Tibial nerve (tissue), 4 donors: ENCODE measurements at places on chromosomes 13 and 19. TPM values are rescaled to one million over a fixed set of nuclear protein-coding genes. Genes with fewer than 3 reads are reported as not detected.

DNA sequence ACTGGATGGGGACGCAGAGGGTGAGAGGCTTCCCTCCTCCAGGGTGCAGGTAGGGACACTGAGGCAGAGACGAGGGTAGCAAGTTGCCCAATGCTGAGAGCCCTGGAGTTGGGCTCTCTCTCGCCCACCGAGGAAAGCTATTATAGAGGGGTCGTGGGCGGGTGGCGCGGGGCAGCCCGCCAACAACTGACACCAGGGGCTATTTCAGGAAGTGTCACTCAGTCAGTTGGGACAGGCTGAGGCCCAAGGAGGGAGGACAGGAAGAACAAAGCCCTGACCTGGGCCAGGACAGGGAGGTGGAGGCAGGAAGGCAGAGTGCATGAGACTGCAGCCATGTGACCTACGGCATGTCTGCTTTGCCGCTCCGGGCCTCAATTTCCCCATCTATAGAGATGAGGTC lies 29.9 kb downstream of the TINCR start:
- no peak for DNase-seq

DNA sequence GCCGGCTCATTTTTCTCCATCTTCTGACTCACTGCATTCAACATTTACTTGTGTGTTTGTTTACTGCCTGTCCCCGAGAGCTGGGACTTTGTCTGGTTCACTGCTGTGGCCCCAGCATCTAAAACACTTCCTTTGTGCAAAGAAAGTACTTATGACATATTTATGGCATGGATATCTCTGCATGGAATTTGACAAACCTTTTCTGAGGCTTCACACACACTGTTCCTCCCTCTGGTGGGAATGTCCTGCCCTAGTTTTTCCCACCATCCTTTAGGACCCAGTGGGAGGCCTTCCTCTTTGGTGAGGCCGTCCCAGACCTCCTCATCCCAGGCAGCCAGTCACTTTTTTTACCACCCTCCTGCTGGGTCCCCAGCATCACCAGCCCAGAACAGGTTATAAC lies 1.4 kb upstream of the SRRM5 start:
- no peak for DNase-seq

- DNase-seq: peak; percentile 31
Measured at GRCh38 chr19:4977299-4978174, 8.6 kb downstream of the KDM4B start.

DNA sequence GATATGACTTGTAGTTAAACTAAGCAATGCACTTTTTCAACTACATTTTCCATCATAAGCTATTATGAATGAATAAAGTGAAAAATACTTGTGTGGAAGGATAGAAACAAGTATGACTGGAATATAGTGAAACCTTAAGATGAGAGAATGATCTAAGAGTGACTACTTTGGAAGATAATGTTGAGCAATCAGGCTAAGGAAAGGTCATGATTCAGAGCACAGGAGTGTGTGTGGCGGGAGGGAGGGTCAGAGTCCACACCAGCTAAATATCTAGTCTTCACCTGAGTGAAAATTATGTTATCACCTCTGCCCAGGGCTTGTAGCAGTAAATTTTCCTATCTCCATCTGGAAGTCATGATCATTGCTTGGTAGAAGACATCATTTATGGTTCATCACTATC lies 833.4 kb upstream of the ATXN8OS start:
- no peak for DNase-seq

C19orf81 gene
- not detected for total RNA-seq

- no peak for DNase-seq
Measured at GRCh38 chr13:99956473-99957349, 14.9 kb downstream of the ZIC5 start.

DNA sequence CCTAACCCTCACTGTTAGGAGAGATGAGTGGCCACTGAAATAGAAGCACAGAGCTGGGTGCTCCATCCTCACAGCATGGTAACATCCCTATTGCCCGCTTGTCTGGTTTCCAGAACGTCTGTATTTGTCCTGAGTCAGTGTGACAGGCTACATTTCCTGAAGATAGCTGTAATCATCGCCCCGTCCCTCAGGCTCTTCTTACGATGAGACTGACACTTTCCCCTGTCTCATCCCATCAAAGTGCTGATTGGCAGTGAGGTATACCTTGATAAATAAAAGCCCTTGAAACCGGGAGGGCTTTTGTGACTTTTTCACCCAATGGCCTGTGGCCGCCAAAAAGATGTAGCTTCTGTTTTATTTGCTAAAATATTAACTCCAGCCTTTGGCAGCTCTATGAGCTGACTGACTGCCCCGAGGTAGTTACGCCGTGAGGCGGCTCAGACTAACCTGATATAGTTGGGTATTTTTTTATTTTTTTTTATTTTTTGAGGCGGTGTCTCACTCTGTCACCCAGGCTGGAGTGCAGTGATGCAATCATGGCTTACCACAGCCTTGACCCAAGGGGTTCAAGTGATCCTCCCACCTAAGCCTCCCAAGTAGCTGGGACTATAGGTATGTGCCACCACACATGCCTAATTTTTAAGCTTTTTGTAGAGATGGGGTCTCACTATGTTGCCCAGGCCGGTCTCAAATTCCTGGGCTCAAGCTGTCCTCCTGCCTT lies 5.7 kb upstream of the LRRC4B start:
- DNase-seq: no peak

ACER1 gene
- total RNA-seq: not detected

DNA sequence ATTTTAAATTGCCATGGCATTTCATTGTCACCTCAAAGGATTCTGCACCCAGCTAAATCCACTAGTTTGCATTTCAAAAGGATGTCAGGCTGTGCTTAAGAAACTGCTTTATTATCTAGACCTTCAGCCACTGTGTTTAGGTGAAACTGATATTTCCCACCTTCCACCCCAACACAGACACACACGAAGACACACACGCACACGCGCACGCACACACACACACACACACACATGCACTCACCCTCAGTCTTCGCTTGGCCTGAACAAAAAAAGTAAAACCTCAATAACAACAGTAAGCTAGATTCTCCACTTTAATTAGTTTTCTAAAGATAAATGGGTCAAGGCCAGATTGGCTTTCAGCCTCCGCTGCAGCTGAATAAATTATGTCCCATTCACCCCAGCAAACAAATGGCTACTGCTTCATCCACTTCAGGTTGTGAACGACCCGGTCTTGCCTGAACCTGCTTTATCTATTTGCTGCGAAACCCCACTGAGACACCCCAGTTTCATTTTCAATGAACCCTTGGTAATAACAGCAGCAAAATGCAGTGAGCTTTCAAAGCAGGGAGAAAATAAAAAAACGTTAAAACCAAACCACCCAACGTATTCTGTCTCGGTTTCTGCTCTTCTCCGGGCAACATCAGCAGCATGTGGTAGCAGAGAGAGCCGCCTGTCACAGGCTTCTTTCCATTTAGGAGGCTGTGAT lies 166.8 kb downstream of the DCT start:
- DNase-seq: no peak

TMED1 gene
- 33.7 TPM for total RNA-seq

GRCh38 chr13:31369213-31369612 lies 169.4 kb downstream of the B3GLCT start:
- DNase-seq: no peak

- no peak for DNase-seq
Measured at GRCh38 chr19:4722671-4723594, 709 bp downstream of the DPP9 start.

LEUTX gene
- not detected for total RNA-seq

DNA sequence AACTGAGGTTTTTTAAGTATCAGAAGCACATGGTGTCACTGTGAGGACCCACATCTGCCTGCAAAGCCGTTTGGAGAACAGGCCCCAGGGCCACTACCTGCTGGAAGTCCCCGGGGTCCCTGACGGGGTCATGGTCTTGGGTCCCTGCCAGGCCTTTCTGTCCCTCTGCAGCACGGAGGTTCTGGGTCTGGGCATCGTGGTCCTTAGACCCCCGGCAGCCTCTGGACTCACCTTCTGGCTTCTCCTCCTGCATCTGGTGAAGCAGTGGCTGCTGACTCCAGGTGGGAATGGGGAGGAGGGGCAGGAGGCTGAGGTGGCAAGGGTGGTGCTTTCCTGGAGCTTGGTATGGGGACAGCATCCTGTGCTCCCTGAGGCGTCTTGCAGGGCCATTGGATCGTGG lies 198.6 kb downstream of the TEX29 start:
- no peak for DNase-seq

- no peak for DNase-seq
Measured at GRCh38 chr19:33317517-33317916, 15.2 kb upstream of the CEBPA start.

DNA sequence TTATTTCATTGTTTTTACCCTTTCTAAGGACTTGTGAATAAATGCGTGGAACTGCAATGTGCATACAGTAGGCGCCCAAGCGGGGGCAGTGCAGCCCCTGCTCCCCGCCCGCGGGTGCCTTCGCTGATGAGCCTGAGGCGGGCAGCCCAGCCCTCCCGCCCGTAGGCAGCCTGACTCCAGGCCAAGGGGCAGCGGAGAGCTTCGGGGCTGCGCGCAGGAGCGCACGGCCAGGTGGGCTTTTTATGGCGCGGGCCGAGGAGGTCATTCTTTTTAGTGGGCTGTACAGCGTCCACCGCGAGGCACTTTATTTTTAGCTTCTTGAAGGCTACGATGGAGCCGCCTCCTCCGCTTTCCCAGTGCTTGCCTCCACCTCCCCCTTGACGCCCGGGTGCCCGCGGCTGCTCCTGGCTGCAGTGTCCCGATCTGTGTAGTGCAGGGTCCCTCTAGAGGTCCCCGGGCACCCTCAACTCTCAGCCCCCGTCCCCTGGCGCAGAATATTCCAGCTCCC lies 60.5 kb downstream of the CCNE1 start:
- DNase-seq: no peak

DNA sequence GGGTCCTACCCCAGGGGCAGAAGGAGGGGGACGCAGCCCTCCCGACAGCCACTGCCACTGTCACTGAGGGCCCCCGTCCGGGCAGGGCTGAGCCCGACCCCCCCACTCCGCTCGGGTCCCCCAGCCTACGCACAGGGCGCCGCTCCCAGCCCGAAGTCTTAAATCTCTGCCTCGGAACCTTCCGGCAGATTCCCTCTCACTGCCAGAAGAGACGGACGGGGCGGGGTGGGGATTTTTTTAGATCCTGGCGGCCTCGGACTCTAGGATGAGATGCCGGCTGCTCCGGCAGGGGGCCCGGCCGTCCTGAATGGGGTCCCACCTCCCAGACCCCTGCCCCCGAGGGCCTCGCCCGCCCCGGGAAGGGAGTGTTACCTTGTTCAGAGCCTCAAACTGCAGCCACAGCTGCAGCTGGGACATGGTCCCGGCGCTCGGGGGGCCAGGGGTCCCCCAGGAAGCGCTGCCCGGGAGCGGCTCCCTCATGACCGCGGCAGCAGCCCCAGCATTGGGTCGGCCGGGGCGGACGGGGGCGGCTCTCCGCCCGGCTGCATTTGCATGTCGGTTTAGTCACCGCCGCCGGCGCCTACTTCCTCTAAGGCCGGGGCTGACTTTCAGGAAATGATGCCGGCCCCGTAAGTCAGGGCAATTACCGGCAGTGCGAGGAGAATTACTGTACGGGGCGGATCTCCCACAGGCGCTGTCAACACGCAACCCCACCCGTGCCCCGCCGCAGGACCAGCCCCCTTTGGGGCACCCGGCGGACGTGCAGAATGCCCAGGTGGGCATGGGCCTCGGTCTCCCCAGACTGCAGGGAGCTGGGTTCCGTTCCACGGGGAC lies 28.1 kb downstream of the GPX4 start:
- peak; percentile 66 for DNase-seq

- no peak for DNase-seq
Measured at GRCh38 chr19:6322284-6322683, 11.1 kb downstream of the ACER1 start.

DNA sequence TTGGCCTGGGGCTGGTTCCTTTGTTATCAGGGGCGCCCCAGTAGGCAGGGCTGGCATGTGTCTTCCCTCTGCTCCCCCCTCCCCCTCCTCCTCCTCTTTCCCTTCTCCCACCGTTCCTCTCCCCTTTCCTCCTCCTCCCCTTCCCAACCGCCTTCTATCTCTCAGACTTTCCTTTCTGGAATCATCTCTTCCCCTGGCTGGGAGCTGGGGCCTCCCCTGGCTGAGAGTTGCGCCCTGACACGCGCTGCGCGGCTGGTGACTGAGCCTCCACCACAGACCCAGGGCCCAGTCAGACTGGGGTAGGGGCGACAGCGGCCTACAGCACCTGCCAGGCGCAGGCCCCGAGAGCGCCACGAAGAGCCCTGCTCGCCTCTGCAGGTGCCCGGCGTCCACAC lies 2.8 kb downstream of the PNMA8B start:
- no peak for DNase-seq

ZNF844 gene
- 14.9 TPM for total RNA-seq

- no peak for DNase-seq
Measured at GRCh38 chr13:82717249-82717648, 1165.0 kb downstream of the SLITRK1 start.

DNA sequence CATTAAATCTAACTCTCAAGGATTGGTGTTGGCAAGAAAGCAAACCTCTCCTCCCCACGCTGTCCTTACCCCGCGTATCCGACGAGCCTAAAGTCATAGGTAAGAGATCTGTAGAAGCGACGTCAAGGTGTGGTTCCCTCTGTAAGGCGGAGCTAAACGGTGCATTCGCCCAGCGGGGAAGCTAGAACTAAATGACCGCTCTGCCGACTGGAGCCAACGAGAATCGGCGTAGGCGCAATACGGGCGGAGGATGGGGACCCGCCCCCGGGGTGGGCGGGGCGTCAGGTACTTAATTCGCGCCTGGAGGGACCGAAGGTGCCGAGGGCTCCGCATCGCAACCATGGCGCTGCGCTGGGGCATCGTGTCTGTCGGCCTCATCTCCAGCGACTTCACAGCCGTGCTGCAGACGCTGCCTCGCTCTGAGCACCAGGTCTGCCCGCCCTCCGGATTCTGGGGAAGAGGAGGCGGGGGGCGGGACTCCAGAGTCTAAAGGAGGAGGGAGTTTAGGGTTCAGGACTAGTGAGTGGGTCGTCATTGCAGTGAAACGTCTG lies at the start of gene DHDH:
Gene DHDH (plus strand): TSS at position 318 of the 551 bp plus-strand sequence. CDS start 23 bp downstream, at position 341.
- DNase-seq: no peak

KLK3 gene
- total RNA-seq: not detected

DNA sequence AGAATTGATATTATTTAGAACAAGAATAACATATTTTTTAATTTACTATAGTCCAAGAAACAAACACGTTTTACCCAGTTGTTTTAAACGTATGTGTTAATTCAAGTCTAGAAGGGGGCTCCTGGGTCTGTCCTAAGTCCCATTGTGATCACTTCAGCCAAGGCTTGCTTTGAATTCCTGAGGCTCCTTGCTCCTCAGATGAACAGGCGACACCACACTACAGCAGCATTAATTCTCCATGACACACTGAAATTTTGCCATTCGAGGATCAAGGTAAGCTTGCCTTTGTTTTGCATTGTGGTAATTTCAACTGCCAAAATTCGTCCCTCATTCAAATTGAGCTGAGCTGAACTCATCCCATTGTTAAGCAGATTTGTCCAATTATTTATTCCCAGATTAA lies 1442.6 kb downstream of the SLITRK5 start:
- DNase-seq: no peak
